ENCODE measurements at places on chromosomes 2 and 18. TPM values are rescaled to one million over a fixed set of nuclear protein-coding genes. Genes with fewer than 3 reads are reported as not detected.
A peak's percentile ranks its signal among the peaks of the same experiment; 100 is the strongest.

GRCh38 chr18:57803103-57803969, at the start of gene ATP8B1:
TSS of gene ATP8B1 (minus strand) at chr18:57803315. CDS start at chr18:57731807, 71,508 bp downstream.
- H3K27me3 ChIP-seq: no peaks in the 10 kb centered on the region
- peak within 1 kb of the TSS; percentile 93 for H3K4me3 ChIP-seq
- peaks cover 46% of the 10 kb centered on the region for H3K4me1 ChIP-seq
- DNase-seq: peak; percentile 65

- no peak overlapping the region for H3K27ac ChIP-seq
- no peaks in the 10 kb centered on the region for H3K4me1 ChIP-seq
- H3K36me3 ChIP-seq: no peaks in the 10 kb centered on the region
- no peak overlapping the region for H3K4me3 ChIP-seq
- H3K27me3 ChIP-seq: no peaks in the 10 kb centered on the region
Measured at GRCh38 chr2:60353863-60354262, 199.6 kb downstream of the BCL11A start.

C2orf66 gene
- total RNA-seq: 0.54 TPM

MDH1 gene
- total RNA-seq: 177 TPM

VWA3B gene
- not detected for total RNA-seq

DNA sequence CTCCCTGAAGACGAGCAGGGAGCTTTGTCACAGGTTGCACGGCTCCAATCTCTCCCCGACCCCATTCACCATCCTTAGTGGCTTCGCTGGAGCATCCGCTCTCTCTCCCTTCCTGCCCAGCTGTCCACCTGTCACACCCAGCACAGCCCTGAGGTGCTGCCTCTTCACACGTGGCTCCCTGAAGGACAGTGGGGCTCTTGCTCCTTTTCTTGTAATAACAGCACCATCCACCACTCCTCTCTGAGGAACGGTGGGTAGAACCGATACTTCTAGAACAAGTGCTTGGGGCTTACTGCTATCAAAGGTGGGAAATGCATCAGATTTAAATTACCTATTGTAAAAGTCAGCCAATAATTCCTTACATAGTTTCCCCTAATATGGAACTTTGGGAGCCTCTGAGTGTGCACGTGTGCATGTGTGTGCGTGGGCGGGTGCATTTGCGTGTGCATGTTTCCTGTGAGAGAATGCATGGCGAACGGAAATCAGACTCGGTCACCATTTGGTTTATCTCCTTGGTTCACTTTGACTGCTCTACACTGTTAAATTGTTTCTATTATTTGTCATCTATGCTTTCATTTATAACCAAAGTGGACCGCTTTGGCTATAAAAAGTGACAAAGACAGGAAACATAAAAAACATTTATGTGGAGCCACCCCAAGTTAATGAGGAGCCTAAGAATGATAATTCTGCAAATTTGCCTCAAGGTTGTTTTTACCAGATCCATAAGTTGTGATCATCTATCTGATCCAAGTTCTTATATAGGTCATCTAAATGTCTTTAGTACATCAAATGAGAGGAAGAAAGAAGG, 39.1 kb downstream of the KLHL29 start:
- H3K4me1 ChIP-seq: peaks cover 16% of the 10 kb centered on the region
- no peaks in the 10 kb centered on the region for H3K27me3 ChIP-seq
- DNase-seq: no peak
- H3K4me3 ChIP-seq: no peak overlapping the region

GRCh38 chr2:217971166-217971565, 31.6 kb downstream of the TNS1 start:
- H3K4me3 ChIP-seq: no peak overlapping the region
- no peak overlapping the region for H3K27ac ChIP-seq
- no peaks in the 10 kb centered on the region for H3K27me3 ChIP-seq

HOXD11 gene
- total RNA-seq: not detected

MYCN gene
- 2.6 TPM for total RNA-seq

DNA sequence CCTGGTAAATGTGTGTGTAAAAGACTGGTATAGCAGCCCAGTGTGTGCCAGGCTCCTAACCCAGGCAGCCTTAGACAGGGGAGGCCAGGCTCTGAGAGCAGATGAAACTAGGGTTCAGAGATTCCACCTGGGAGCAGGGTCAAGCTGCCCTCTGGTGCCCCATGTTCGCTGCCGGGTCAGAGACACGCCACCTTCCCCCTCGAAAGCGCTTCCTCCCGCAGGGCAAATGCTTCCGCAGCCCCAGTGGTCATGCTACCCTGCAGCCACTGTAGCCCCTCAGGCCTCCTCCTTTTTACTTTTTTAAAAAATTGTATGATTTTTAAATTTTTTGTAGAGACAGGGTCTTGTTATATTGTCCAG, 10.6 kb upstream of the KLF11 start:
- H3K27me3 ChIP-seq: no peaks in the 10 kb centered on the region
- DNase-seq: no peak
- no peak overlapping the region for H3K4me3 ChIP-seq

GRCh38 chr18:30676053-30676480, 366.5 kb downstream of the DSC3 start:
- no peak for DNase-seq
- H3K4me3 ChIP-seq: no peak overlapping the region
- H3K36me3 ChIP-seq: no peaks in the 10 kb centered on the region
- no peaks in the 10 kb centered on the region for H3K4me1 ChIP-seq
- H3K27ac ChIP-seq: no peak overlapping the region

ST6GAL2 gene
- total RNA-seq: 120 TPM

DNA sequence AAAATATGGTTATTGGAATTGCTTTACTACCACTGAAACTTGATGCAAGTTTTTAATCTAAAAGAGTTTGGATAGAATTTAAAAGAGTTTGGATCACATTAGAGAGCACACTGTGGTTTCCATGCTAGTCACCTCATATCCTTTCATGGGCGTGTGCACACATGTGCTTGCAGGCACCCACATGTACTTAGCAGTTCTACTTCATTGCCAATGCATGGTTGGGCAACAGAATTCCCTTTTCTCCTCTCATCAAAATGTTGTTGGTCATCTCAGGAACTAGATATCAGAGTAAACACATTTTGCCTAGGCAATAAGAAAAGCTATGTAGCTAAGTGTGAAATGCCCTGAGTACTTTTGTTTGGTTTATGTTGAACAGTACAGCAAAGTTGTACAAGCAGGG, 254.1 kb upstream of the RASGRP3 start:
- no peaks in the 10 kb centered on the region for H3K27me3 ChIP-seq
- H3K36me3 ChIP-seq: peaks cover 16% of the 10 kb centered on the region
- peaks cover 21% of the 10 kb centered on the region for H3K4me1 ChIP-seq
- no peak overlapping the region for H3K27ac ChIP-seq
- no peak for DNase-seq

GRCh38 chr2:104406261-104406726, 447.6 kb upstream of the POU3F3 start:
- no peak overlapping the region for H3K27ac ChIP-seq
- DNase-seq: peak; percentile 60
- H3K36me3 ChIP-seq: no peaks in the 10 kb centered on the region
- no peak overlapping the region for H3K4me3 ChIP-seq
- H3K4me1 ChIP-seq: peaks cover 7% of the 10 kb centered on the region

- no peak overlapping the region for H3K27ac ChIP-seq
- peaks cover 2% of the 10 kb centered on the region for H3K27me3 ChIP-seq
- no peaks in the 10 kb centered on the region for H3K36me3 ChIP-seq
- DNase-seq: peak; percentile 61
Measured at GRCh38 chr2:96407041-96407918, 71.7 kb downstream of the NCAPH start.

DNA sequence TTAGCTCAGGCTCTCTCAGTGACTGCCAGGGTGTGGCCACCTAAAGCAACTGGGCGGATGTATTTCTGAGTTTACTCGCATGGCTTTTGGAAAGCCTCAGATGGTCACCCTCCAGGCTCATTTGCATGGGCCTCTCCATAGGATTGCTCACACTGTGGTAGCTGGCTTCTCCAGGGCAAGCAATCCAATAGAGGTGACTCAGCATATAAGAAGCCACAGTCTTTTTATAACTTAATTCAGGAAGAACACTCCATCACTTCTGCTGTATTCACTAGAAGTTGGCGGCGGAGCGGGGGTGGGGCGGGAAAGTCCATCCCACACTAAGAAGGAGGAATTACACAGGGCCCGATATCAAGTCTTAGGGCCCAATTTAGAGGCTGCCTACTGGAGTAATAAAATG, 3.6 kb upstream of the DOK6 start:
- H3K4me1 ChIP-seq: peaks cover 3% of the 10 kb centered on the region
- no peaks in the 10 kb centered on the region for H3K36me3 ChIP-seq
- peaks cover 5% of the 10 kb centered on the region for H3K27me3 ChIP-seq
- no peak overlapping the region for H3K4me3 ChIP-seq
- peak; percentile 64 for DNase-seq
- no peak overlapping the region for H3K27ac ChIP-seq
